Cardiac muscle cell (in vitro differentiated cells and primary cell): ENCODE measurements at places on chromosomes 1 and 21.
A peak's percentile ranks its signal among the peaks of the same experiment; 100 is the strongest.

DNA sequence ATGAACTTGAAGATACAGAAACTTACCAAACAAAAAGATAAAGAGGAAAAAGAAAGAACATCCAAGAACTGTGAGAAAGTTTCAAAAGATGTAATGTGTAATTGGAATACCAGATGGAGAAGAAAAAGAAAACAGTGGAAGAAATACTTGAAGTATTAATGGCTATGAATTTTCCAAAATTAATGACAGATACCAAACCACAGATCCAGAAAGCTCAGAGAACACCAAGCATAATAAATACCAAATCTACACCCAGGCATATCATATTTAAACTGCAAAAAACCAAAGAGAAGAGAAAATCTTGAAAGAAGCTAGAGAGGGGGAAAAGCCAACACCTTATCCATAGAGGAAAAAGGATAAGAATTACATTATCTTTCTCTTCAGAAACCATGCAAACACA is 136.4 kb downstream of the CLIC6 start:
- no peaks in the 10 kb centered on the region for H3K4me1 ChIP-seq
- DNase-seq = no peak
- H3K36me3 ChIP-seq = no peaks in the 10 kb centered on the region
- peaks cover 14% of the 10 kb centered on the region for H3K27me3 ChIP-seq

GRCh38 chr1:110207831-110208230 is 2.3 kb upstream of the KCNC4 start:
- H3K4me1 ChIP-seq = no peaks in the 10 kb centered on the region
- peak; percentile 83 for DNase-seq
- H3K4me3 ChIP-seq = no peak overlapping the region
- no peak overlapping the region for H3K27ac ChIP-seq
- peaks cover 24% of the 10 kb centered on the region for H3K27me3 ChIP-seq

DNA sequence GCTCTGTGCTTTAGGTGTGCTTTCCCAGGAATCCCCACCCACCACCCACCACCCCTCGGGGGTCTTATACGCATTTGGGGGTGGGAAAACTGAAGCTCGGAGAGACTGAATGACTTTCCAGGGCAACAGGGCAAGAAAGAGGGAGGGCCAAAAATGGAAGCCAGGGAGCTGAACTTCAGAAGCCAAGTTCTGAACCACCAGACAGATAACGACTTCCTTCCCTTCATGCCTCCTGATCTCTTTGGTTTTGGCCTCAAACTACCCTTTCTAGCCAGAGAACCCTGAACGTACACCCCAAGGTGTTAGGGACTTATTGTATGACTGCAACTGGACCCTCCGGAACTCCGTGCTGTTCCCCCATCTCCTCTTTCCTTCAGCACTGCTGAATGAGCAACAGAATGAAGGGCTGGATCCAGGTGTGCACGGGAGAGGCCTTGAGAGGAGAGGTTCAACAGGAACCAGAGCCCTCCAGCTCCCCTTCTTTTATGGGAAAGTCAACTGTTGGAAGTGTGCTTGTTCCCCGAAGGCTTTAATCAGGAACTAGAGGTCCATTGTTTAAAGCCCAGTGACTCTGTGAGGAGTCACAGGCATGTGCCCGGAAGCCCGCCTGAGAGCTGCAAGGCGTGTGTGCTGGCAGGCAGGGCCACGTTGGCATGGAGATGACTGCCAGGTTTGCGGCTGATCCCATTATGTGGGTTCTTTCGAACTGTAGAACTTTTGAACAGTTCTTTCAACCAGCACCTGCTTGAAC is 3.1 kb downstream of the BACE2 start:
- DNase-seq = peak; percentile 12
- no peaks in the 10 kb centered on the region for H3K36me3 ChIP-seq
- H3K27ac ChIP-seq = no peak overlapping the region
- H3K4me3 ChIP-seq = no peak overlapping the region

GRCh38 chr1:106554294-106554693 is 502.2 kb upstream of the PRMT6 start:
- no peaks in the 10 kb centered on the region for H3K36me3 ChIP-seq
- DNase-seq = no peak
- no peak overlapping the region for H3K4me3 ChIP-seq
- no peaks in the 10 kb centered on the region for H3K27me3 ChIP-seq

DNA sequence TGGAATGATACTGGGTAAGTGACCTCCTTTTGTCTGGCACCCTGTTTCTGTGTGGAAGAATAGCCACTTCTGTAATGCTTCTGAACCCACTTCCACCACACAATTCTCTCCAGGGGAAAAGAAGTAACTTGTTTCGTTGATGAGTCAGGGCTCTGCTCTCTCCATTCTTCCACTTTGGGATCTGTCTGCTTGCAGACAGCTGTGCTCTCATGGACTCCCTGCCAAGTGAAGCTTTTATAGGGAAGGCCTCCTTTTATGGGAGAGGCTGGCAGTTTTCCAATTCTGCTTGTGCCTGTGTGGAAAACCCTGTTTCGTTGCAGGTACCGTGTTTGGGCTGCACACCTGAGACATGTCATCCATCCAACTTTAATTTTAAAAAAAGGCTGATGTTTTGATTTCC is 130.7 kb downstream of the GIPC2 start:
- H3K27me3 ChIP-seq = no peaks in the 10 kb centered on the region
- no peaks in the 10 kb centered on the region for H3K36me3 ChIP-seq
- peak; percentile 51 for DNase-seq
- no peak overlapping the region for H3K4me3 ChIP-seq

DNA sequence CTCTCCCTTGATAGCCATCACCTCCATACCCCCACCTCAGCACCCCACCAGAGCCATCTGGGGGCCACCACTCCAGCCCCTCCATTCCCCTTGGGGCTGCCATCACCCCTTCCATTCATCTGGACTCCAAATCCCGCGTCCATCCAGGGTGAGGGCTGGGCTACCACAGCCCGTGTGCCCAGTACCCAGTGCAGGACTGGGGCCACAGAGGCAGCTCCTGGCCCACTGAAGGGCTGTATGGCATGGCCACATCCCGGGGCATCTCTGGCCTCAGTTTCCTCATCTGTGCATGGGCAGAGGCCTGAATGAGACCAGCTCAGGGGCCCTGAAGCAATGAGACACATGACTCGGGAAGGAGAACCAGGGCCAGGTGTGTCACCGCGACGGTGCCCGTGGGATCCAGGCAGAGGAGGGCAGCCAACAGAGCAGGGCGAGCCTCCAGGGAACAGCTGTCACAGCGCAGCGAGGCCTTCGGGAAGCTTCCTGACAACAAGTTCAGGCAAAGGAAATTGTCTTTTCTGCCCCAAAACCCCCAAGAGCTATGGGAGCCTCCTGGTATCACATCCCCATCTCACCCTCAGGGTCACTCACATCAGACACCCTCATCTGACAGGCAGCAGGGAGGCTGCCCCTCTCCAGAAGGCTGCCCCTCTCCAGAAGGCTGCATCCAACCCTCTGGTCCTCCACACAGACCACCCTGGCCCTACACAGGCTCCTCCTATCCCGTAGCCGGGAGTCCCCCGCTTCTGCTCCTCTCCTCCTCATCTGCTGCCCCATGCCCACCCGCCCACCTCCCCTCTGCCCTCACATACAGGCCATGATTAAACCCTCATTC is 76.3 kb downstream of the MEGF6 start:
- no peaks in the 10 kb centered on the region for H3K36me3 ChIP-seq
- no peak overlapping the region for H3K27ac ChIP-seq
- no peaks in the 10 kb centered on the region for H3K27me3 ChIP-seq

DNA sequence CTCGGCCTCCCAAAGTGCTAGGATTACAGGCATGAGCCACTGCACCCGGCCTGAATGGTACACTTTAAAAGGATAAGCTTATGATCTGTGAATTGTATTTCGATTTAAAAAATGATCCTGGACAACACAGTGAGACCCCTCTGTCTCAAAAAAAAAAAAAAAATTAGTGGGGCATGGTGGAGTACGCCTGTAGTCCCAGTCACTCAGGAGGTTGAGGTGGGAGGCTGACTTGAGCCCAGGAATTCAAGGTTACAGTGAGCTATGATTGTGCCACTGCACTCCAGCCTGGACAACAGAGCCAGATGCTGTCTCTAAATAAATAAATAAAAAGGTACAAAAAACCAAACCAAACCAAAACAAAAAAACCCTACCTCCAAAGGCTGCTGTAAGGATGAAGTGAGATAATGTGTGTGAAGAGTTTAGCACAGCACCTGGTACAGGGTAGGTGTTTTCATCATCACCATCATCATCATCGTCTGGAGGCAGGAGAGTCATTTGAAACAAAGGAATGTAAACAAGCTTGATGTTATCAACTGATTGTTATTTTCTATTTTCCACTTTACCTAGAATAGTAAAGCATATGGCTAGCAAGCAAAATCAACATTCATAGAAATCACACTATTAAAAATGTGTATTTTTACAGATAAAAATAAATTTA is 22.5 kb upstream of the HTR1D start:
- DNase-seq = no peak
- H3K27me3 ChIP-seq = no peaks in the 10 kb centered on the region
- no peaks in the 10 kb centered on the region for H3K36me3 ChIP-seq
- no peak overlapping the region for H3K4me3 ChIP-seq
- no peaks in the 10 kb centered on the region for H3K4me1 ChIP-seq

DNA sequence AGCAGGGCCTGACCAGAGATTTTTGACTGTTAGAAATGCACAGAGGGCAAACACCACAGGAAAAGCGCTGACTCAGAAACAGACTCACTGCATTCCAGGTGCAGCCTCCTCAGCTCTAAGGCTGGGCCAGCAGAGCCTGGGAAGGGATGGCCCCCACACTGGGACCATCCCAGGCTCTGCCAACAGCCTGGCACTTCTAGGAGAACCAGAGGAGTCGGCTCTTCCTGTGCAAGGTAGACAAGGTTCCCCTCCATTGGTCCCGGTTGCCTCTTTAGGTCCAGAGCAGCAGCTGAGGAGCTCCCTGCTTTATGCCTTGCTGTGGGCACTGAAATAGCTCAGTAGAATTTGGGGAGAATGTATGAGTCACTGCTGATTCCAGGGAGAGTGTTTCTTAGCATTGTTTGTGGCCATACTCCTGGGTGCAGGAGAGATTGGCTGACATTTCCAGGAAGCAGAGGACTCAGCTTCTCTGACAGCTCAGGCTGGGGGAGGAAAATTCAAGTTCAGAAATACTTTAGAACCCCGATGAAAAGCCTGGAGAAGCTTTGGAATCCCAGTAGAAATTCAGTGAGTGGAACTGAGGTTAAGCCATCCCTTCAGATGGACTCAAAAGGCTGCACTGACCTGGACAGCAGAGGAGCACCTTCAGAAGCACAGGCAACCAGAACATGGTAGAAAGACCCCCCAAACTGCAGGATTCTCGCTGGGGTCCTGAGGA is 19.7 kb downstream of the PRAMEF1 start:
- H3K27ac ChIP-seq = no peak overlapping the region
- DNase-seq = no peak
- no peaks in the 10 kb centered on the region for H3K27me3 ChIP-seq
- H3K36me3 ChIP-seq = no peaks in the 10 kb centered on the region

- peaks cover 11% of the 10 kb centered on the region for H3K36me3 ChIP-seq
- no peak overlapping the region for H3K4me3 ChIP-seq
- no peaks in the 10 kb centered on the region for H3K27me3 ChIP-seq
- DNase-seq = no peak
- no peak overlapping the region for H3K27ac ChIP-seq
- H3K4me1 ChIP-seq = no peaks in the 10 kb centered on the region
Observed at GRCh38 chr1:109629372-109630030, 9.9 kb downstream of the AMPD2 start.

- no peaks in the 10 kb centered on the region for H3K27me3 ChIP-seq
- H3K27ac ChIP-seq = no peak overlapping the region
- no peak overlapping the region for H3K4me3 ChIP-seq
- no peaks in the 10 kb centered on the region for H3K36me3 ChIP-seq
- peaks cover 13% of the 10 kb centered on the region for H3K4me1 ChIP-seq
- no peak for DNase-seq
Observed at GRCh38 chr1:89451011-89451410, 73.6 kb upstream of the LRRC8B start.

DNA sequence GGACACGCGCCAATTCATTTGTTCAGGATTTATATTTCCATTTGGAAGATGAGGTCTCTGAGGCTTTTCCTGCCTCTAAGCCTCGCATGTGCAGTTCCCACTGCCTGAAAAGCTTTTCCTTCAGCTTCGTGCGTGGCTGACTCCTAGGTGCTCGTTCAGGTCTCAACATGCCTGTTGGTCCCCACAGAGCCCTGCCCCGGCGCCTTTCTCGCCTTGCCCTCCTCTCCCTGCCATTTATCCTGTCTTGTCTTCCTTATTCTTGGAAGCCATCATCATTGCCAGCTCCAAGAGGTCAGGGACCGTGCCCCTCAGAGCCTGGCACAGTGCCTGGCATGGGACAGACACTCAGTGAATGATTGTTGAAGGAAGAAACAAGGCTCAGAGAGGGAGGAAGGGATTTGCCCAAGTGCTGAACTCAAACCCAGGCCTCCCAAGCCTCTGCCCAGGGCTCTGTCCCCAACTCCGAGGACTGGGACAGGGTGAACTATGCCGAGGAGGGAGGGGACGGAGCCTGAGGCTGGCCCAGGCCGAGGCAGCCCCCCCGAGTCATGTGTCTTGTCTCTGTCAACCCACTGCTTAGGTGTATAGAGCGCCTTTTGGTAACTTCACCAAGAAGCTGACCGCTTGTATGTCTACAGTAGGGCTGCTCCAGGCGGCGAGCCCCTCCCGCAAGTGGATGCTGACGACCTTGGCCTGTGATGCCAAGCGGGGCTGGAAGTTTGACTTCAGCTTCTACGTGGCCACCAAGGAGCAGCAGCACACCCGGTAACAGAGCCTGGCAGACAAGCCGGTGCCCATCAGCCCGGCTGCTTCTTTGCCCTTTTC is 47.3 kb downstream of the DISP3 start:
- no peaks in the 10 kb centered on the region for H3K4me1 ChIP-seq
- H3K27me3 ChIP-seq = no peaks in the 10 kb centered on the region
- no peak overlapping the region for H3K4me3 ChIP-seq
- H3K36me3 ChIP-seq = no peaks in the 10 kb centered on the region

GRCh38 chr1:38558055-38558454 is 301.5 kb downstream of the RRAGC start:
- H3K4me1 ChIP-seq = peaks cover 2% of the 10 kb centered on the region
- H3K4me3 ChIP-seq = no peak overlapping the region
- H3K27me3 ChIP-seq = peaks cover 4% of the 10 kb centered on the region
- DNase-seq = no peak
- H3K36me3 ChIP-seq = no peaks in the 10 kb centered on the region

GRCh38 chr1:243846761-243847160 is 3.3 kb downstream of the AKT3 start:
- no peaks in the 10 kb centered on the region for H3K4me1 ChIP-seq
- H3K27ac ChIP-seq = no peak overlapping the region
- peaks cover 2% of the 10 kb centered on the region for H3K27me3 ChIP-seq

- no peak overlapping the region for H3K4me3 ChIP-seq
- no peak overlapping the region for H3K27ac ChIP-seq
- no peaks in the 10 kb centered on the region for H3K36me3 ChIP-seq
- DNase-seq = no peak
Observed at GRCh38 chr1:44714532-44714931, 16.4 kb downstream of the RNU5D-1 start.

GRCh38 chr1:211752951-211753486 is 77.5 kb downstream of the LPGAT1 start:
- DNase-seq = no peak
- H3K36me3 ChIP-seq = no peaks in the 10 kb centered on the region
- peak overlapping the region; percentile 73 for H3K27ac ChIP-seq
- peaks cover 51% of the 10 kb centered on the region for H3K4me1 ChIP-seq
- peak overlapping the region; percentile 6 for H3K4me3 ChIP-seq
- H3K27me3 ChIP-seq = no peaks in the 10 kb centered on the region
